ENCODE measurements at places on chromosomes 5 and 9.

DNA sequence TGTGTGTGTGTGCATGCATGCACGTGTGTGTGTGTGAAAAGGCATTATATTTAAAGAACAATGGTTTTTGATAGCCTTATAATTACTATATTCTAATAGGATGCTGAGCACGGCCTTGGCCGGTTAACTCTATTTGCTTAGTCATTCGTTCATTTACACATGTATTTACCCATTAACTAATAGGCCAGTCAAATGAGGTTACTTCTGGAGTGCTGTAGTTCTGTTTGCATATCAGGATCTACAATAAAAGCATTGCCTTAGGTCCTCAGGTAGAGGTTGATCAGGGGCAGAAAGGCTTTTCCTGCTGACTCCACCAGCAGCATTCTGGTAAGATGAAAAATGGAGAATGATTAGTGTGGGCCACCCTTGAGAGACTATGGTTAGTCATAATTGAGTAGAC is 219.0 kb downstream of the COMMD10 start:
- no peak for DNase-seq

- no peak for DNase-seq
Observed at GRCh38 chr5:60586307-60586901, 113.6 kb downstream of the DEPDC1B start.

- DNase-seq, result no peak
Observed at GRCh38 chr9:93116072-93116961, 17.7 kb downstream of the NINJ1 start.

DNA sequence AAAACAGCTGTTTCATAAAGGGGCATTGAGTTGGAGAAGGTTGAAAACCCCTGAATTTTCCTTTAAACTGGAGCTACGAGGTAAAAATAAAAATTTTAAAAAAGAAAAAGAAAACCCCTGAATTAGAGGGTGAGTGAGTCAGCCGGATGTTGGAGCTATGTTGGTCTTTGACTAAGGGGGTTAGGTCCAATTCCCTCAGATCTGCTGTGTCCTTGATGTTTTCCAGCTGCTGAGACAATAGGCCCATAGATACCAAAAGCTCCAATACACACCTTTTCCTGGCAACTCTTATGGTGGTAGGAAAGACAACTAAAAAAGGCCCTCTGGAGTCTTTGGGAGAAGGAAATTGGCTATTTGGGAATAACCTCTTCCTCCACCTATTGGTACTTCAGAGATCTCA is 79.4 kb upstream of the SAP30L start:
- no peak for DNase-seq

DNA sequence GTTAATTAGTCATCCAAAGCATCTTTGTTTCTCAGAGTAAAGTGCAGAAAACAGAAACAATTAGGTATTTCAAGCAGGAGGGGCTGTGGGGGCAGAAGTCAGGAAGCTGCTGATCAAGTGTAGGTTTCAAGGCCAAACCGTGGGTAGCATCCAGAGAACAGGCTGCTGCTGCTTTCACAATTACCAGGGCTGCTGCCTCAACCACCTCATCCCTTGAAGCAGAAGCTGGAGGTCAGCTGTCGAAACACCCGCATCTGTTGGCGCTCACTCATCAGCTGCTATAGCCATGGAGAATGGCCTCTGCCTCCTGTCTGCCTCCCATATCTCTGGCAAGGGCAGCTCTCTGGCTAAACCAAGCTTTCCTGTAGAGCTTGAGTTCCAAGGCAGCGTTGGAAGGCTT is 122.9 kb upstream of the OSMR start:
- no peak for DNase-seq

GRCh38 chr9:38063363-38063707 is 5.7 kb downstream of the SHB start:
- DNase-seq, result no peak

DNA sequence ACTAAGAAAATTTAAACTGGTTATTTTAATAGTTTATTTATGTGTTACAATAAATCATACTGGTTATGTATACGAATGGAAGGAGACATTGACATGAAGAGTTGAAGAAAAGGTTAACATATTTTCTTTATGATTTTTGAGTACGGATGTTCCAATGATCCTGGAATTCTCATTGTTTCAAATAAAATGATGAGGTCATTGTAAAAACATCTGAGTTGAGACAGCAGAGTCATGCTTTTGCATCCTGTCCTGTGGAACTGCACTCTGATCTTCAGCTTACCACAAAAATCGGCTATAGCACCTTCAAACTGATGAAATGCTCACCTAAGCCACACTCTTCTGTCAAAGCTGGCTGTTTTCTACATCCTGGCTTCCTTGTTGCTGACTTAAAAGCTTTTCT is 67.8 kb downstream of the PTCD2 start:
- peak; percentile 88 for DNase-seq

DNA sequence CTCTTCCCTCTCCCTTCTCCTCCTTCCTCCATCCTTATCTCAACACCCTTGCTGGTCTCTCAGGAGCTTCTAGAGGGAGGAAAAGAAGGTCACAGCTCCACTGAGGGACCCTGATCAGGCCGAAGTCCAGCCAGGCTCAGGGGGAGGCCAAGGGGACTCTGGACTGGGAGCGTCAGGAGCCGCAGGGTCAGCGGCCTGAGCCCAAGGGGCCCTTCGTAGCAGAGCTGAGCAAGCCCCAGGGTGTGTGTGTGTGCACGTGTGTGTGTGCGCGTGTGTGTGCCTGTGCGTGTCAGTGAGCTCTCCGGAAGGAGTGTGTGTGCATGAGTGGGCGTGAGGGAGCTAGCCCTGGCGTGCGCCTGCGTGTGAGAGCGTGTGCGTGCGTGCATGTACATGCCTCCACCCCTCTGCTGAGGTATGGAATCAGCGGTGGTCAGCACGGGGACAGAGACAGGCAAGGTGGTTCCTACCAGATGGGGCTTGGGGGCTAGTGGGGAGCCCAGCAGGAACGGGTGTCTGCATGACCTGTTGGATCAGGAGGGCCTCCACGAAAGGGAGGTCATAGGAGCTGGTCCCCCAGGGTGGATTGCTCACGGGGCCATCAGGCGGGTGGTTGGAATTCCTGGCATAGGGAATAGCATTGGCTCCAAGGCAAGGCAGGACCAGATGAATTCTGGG is 10.0 kb upstream of the AGPAT2 start:
- no peak for DNase-seq

- DNase-seq, result no peak
Observed at GRCh38 chr9:128249908-128250838, 25.6 kb downstream of the GOLGA2 start.

DNA sequence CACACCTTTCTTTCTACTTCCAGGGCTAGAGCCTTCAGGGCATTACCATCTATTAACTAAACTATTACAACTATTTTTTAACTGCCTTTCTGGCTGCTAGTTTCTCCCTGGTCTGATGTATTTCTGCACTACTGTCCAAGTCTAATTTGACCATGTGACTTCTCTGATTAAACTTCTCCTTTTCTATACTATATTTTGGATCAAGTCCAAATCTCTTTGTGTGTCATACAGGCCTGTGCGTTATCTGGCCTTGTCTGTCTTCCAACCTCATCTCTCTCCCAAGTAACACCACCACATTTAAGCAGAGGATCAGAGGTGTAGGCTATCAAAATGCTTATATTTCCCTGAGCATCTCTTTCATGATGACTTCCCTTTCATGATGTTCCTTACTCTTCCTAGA is 47.2 kb upstream of the OR13F1 start:
- DNase-seq, result no peak

- no peak for DNase-seq
Observed at GRCh38 chr5:152439791-152440190, 34.7 kb upstream of the NMUR2 start.
